ENCODE measurements at places on chromosomes 5 and 9.

DNA sequence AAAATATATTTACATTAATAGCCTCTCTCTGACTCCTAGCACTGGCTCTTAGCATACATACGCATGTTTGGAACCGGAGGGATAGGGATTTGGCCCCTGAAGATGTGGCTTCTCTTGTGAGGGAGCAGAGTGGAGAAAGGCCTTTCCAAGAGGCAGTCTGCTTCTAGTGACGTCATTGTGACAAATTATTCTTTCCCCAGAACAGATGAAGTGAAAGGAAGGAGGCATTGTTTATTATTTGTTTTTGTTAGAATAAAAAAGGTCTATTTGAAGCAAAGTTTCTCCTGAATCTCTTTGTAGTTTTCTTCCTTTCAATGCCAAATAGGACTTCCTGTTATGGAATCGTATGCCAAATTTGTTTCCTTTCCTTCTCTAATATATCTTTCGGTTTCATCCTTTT, 361.6 kb downstream of the ICE1 start:
- no peak for DNase-seq

- no peak for DNase-seq
Measured at GRCh38 chr5:131462454-131462853, 172.6 kb downstream of the RAPGEF6 start.

GRCh38 chr5:141879426-141879759, 1.2 kb upstream of the PCDH1 start:
- no peak for DNase-seq

DNA sequence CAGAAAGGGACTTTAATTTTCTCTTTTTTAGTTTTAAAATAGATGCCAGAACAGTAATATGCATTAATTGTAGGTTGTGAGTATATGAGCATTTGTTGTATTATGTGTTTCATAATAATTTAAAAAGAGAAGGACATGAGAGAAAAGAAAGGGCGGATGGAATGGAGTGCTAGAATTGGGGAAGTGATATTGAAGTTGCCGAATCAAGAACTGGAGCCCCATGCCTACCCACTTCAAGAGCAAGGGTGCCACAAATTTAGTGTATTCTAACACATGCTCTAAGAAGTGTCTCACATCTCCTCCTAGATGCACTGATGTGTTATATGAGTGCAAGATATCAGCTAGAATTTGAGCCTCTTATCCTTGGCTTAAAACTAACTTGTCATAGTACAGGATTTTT, 43.6 kb upstream of the FYB1 start:
- DNase-seq, result no peak

- no peak for DNase-seq
Measured at GRCh38 chr5:162817364-162817763, 620.0 kb upstream of the CCNG1 start.

GRCh38 chr5:40679913-40680681, at the start of gene PTGER4:
Gene PTGER4 (plus strand): TSS chr5:40679915. CDS start chr5:40680994, 1,079 bp downstream.
- DNase-seq, result no peak

Measured in fibroblast of upper back skin (primary cell).